ENCODE measurements at places on chromosomes 2 and 18. TPM values are rescaled to one million over a fixed set of nuclear protein-coding genes. Genes with fewer than 3 reads are reported as not detected.
A peak's percentile ranks its signal among the peaks of the same experiment; 100 is the strongest.

- H3K4me3 ChIP-seq, result no peak overlapping the region
- H3K27ac ChIP-seq, result no peak overlapping the region
- no peak for DNase-seq
- H3K27me3 ChIP-seq, result no peaks in the 10 kb centered on the region
These were observed 32.1 kb upstream of the SH3BP4 start for GRCh38 chr2:234919711-234920110.

GRCh38 chr2:26982102-26982742 is 11.8 kb downstream of the MAPRE3 start:
- H3K27me3 ChIP-seq, result no peaks in the 10 kb centered on the region
- H3K4me1 ChIP-seq, result peaks cover 14% of the 10 kb centered on the region
- peak; percentile 47 for DNase-seq
- no peaks in the 10 kb centered on the region for H3K36me3 ChIP-seq

MEP1B gene
- 0.08 TPM for total RNA-seq

ABCB6 gene
- total RNA-seq, result 27.5 TPM

RAB6C gene
- 0.08 TPM for total RNA-seq

CNTNAP5 gene
- total RNA-seq, result not detected

CYB5A gene
- 605 TPM for total RNA-seq

DNA sequence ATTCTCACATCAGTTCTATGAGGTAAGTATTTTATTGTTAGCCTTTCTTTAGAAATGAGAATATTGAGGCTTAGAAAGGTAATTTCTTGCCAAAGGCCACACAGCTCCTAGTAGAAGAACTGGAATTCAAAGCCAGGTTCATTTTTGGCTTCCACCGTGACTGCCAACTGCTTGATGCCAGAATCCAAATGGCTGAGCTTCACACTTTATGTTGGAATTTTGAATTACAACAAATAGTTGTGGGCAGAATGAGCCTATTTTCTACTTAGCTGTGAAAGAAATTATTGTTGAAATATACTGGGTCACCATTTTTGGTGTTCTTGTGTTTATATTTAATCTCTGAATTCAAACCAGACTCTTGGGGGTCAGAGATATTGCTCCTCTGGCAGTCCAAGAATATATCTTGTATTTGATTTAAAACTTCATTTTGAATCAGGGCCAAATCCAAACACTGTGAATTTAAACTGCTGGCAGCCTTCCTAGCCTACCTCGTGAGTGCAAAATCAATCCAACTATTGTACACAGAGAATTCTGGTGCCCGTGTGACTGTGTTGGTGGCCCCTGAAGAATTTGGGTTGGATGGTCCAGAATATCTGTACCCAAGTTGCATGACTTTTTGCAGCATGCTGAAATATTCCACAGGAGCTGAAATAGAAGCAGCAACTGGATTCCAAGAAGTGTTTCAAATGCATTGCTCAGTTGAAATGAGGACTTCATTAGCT is 35.6 kb upstream of the LPIN1 start:
- no peak overlapping the region for H3K4me3 ChIP-seq
- H3K4me1 ChIP-seq, result peaks cover 9% of the 10 kb centered on the region
- no peak for DNase-seq
- no peaks in the 10 kb centered on the region for H3K27me3 ChIP-seq
- H3K36me3 ChIP-seq, result no peaks in the 10 kb centered on the region
- H3K27ac ChIP-seq, result no peak overlapping the region

GPR75 gene
- 2.5 TPM for total RNA-seq

DNA sequence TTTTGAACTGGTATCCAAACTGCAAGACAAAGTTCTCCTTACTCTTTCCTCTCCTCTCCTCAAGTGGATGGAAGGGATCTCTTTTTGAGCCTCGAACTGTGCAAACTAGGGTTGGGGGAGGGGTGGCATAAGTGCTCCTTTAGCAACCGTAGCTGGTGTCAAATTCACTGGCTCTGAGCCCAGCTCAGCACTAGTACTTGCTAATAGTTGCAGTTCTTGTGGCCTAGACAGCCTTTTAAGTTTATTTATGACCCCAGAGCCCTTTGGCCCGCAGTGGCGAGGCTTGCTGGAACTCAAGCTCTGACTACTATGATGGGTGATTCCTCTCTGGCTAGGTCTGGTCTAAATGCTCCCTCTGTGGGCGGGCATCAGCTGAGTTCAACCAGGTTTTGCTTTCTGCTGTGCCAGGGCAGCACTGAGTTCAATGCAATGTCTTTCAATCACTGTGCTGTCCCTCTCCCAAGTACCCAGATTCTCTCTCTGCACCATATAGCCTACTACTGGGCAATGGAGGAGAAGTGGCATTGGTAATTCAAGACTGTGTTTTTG is 528.4 kb upstream of the SYT4 start:
- no peak for DNase-seq
- no peak overlapping the region for H3K4me3 ChIP-seq
- no peaks in the 10 kb centered on the region for H3K27me3 ChIP-seq
- H3K36me3 ChIP-seq, result no peaks in the 10 kb centered on the region
- no peak overlapping the region for H3K27ac ChIP-seq
- no peaks in the 10 kb centered on the region for H3K4me1 ChIP-seq

DNA sequence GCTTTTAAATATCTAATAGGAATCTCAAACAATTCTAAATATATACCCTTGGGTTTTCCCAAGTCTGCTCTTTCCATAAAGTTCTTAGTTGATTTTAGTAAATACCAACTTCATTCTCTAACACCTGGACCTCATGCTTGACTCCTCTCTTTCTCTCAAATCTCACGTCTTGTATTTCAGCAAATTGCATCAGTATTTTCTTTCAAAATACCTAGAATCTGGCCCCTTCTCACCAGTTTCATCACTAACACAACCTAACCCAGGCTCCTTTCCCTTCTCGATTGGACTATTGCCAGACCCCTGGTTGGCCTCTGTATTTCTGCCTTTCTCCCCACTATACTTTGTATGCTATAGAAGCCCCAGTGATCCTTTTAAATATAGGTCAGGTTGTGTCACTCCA is 23.0 kb upstream of the FAM171B start:
- H3K4me3 ChIP-seq, result no peak overlapping the region
- H3K4me1 ChIP-seq, result no peaks in the 10 kb centered on the region
- H3K36me3 ChIP-seq, result peaks cover 49% of the 10 kb centered on the region
- no peak overlapping the region for H3K27ac ChIP-seq
- no peaks in the 10 kb centered on the region for H3K27me3 ChIP-seq
- DNase-seq, result no peak

- H3K4me3 ChIP-seq, result no peak overlapping the region
- no peak for DNase-seq
- no peaks in the 10 kb centered on the region for H3K36me3 ChIP-seq
- no peaks in the 10 kb centered on the region for H3K27me3 ChIP-seq
- no peak overlapping the region for H3K27ac ChIP-seq
These were observed 51.4 kb upstream of the IL1R1 start for GRCh38 chr2:102091121-102091520.

DNA sequence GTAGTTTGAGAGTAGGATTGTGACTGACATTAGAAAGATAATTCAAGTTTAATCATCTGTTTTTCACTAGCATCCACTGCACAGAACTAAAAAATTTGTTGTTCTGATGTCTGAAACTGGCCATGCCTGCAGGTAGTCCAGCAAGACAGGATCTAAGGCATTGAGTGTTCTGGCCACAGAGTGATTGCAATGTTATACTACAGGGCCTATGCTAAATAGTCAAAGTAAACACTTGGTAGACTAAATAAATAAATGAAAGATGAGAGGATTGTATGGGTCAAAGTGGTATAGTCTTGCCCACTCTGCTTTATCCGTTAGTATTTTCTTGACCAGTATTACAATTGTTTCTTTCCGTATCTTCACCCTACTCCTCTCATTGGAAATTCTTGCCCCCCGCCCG is 27.6 kb upstream of the FANCL start:
- no peak overlapping the region for H3K4me3 ChIP-seq
- no peaks in the 10 kb centered on the region for H3K4me1 ChIP-seq
- H3K36me3 ChIP-seq, result no peaks in the 10 kb centered on the region

- no peak overlapping the region for H3K27ac ChIP-seq
- no peaks in the 10 kb centered on the region for H3K36me3 ChIP-seq
- no peak for DNase-seq
- no peaks in the 10 kb centered on the region for H3K27me3 ChIP-seq
- H3K4me1 ChIP-seq, result no peaks in the 10 kb centered on the region
These were observed 55.2 kb upstream of the MAPRE2 start for GRCh38 chr18:34985963-34986362.

DNA sequence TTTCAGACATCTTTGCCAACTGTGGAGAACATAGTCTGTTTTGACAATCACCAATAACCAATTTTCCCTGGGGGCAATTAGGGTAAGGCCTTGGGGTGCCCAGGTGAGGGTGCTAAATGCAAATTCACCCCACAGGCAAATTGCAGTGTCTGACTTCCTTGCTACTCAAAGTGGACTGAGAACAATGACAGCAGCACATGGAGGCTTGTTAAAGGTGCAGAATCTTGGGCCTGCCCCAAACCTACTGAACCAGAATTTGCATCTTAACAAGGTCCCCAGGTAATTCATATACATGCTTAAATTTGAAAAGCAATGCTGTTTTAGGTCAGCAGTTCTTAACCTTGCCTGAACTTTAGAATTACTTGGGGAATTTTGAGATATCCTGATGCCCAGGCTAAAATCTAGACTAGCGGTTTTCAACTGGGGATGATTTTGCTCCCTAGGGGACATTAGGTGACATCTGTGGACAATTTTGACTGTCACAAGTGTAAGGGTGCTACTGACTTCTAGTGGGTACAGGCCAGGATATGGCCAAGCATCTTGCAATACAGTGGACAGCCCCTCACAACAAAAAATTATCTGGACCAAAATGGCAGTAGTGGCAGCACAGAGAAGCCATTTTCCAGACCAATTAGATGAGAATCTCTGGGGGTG is 80.2 kb upstream of the GCFC2 start:
- no peaks in the 10 kb centered on the region for H3K36me3 ChIP-seq
- H3K4me3 ChIP-seq, result no peak overlapping the region
- H3K27me3 ChIP-seq, result no peaks in the 10 kb centered on the region
- no peak for DNase-seq

CYTIP gene
- 5.5 TPM for total RNA-seq

GRCh38 chr2:102504833-102505232 is 31.8 kb downstream of the SLC9A4 start:
- H3K4me1 ChIP-seq, result no peaks in the 10 kb centered on the region
- no peak for DNase-seq
- no peaks in the 10 kb centered on the region for H3K27me3 ChIP-seq
- no peaks in the 10 kb centered on the region for H3K36me3 ChIP-seq
- H3K4me3 ChIP-seq, result no peak overlapping the region

DNA sequence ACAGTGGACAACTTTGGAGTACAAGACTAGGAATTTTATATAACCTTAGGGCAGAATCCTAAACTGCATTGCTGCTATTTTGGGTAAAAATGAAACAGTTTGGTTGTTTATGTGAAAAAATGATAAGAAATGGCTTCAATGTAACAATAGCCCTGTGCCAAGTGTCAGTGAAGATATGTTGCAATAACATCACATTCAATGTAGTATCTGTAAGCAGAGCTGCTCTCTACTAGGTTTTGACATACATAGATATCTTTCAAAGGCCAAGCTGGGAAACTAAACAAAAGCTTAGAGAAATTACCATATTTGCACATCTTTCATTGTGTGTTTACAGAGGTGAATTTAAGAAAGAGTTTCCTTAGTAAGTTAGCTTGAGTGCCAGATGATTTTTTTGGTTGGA is 135.0 kb upstream of the DOK6 start:
- no peaks in the 10 kb centered on the region for H3K27me3 ChIP-seq
- no peaks in the 10 kb centered on the region for H3K4me1 ChIP-seq
- no peak overlapping the region for H3K27ac ChIP-seq

GRCh38 chr2:191486584-191487320 is 191.2 kb upstream of the NABP1 start:
- H3K4me3 ChIP-seq, result no peak overlapping the region
- H3K27me3 ChIP-seq, result no peaks in the 10 kb centered on the region
- no peaks in the 10 kb centered on the region for H3K36me3 ChIP-seq

GRCh38 chr18:57754577-57755338 is 48.4 kb downstream of the ATP8B1 start:
- H3K4me3 ChIP-seq, result no peak overlapping the region
- no peak for DNase-seq
- H3K27me3 ChIP-seq, result no peaks in the 10 kb centered on the region
- H3K4me1 ChIP-seq, result peaks cover 10% of the 10 kb centered on the region
- H3K36me3 ChIP-seq, result no peaks in the 10 kb centered on the region
